ENCODE measurements at places on chromosomes 3 and 15.

DNA sequence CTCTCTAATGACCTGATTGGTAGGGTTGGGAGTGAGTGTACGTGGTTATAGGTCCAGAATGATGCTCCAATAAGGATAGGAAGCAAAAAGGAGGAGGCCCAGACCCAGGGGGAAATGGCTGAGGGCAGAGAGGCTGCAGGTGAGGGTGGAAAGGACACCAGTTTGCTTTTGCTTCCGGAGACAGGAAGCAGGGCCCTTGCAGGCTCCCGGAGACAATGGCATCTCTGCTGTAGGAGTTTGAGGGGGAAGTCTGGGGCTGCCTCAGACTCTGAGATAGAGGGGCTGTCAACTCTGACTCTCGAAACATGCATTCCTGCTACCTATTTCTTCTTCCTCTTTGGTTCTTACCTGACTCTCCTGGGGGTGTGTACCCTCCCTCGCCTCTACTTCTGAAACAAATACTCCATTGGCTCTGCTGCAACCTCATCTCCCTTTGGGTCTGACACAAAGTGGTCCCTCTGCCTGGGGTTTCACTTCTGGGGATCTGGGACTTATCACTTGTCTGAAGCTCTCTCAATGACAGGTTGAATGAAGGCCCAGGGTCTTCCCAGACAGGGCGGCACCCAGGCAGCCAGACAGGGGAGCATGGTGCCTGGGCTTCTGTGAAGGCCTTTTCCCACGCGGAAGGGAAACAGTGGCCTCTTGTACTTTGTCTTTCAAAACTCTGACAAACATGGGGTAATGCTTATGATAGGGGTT is 61.5 kb downstream of the CHRD start:
- DNase-seq = no peak

- DNase-seq = no peak
These were observed 44.8 kb upstream of the TRA2B start for GRCh38 chr3:185982632-185983031.

DNA sequence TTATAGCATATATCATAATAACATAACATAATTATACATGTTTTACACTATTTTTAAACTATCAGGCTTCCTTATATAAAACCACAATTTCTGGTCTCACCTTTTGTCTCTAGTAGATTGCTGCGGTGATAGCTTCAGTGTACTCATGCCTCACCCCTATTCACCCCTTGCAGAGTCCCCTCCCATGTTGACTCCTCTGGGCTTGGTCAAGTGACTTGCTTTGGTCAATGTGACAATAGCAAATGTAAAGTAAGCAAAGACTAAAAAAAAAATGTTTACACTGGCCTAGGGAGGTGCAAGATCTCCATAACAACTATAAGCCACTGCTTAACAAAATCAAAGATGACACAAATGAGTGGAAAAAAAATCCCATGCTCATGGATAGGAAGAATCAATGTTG is 537.5 kb downstream of the ROBO1 start:
- no peak for DNase-seq

- DNase-seq = peak; percentile 30
These were observed 4.5 kb upstream of the PARP15 start for GRCh38 chr3:122572940-122573412.

DNA sequence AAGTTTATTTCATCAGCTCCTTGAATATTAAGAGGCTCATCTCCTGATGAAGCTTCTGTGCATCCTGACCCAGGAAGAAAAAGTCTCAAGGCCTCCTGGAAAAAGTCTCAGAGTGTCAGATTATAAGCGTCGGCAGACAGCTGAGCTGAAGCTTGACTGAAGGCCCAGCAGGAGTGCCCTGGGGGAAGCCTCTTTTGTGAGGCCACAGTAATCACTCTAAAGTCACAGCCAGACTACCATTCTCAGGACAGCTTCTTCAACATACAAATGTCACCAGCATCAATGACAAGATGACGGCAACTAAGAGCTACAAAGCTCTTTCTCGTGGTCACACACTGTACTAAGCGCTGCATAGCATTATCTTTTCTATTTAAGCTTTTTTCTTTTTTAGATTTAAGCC is 72.7 kb upstream of the LRRN1 start:
- DNase-seq = no peak

DNA sequence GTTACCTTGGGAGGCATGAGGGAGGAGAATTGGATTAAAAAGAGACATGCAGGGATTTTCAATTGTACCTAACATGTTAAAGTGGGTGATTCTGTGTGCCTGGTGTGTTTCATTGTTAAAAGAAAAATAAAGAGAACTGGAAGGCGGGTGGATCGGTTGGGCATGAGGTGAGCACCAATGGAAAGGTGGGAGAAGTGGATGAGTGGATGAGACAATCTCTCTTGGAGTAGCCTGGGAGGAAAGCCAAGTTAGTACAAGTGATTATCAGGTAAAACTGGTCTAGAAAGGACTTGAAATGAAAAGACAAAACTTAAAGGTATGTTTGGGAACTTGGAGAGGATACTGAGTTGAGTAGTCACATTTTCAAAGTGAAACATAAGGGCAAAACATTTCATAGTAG is 12.1 kb downstream of the VEPH1 start:
- no peak for DNase-seq

- no peak for DNase-seq
These were observed 237.7 kb downstream of the SLCO3A1 start for GRCh38 chr15:92091155-92091734.

DNA sequence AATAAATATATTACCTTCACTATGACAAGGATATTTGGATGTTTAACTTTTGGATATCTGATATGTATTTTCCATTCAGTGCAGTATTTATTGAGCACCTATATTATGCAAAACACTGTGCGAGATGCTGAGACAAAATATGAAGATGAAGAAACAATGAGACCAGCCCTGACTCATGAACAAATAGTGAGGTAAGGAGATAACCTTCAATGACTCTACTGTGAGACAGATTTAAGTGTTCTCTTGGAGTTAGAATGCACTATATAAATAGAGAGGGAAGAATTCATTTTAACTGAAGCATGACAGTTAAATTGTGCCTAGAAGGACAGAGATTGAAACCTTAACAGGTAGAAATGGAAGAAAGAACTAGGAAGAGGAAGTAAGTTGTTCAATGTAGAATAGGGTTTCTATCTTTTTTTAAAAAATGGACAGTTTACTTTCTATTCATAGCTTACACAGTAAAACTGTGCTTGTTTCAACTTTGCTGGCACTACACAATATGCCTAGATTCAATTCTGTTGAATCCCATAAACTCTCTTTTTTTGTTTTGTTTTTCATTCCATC is 124.2 kb downstream of the ZBTB20 start:
- no peak for DNase-seq

DNA sequence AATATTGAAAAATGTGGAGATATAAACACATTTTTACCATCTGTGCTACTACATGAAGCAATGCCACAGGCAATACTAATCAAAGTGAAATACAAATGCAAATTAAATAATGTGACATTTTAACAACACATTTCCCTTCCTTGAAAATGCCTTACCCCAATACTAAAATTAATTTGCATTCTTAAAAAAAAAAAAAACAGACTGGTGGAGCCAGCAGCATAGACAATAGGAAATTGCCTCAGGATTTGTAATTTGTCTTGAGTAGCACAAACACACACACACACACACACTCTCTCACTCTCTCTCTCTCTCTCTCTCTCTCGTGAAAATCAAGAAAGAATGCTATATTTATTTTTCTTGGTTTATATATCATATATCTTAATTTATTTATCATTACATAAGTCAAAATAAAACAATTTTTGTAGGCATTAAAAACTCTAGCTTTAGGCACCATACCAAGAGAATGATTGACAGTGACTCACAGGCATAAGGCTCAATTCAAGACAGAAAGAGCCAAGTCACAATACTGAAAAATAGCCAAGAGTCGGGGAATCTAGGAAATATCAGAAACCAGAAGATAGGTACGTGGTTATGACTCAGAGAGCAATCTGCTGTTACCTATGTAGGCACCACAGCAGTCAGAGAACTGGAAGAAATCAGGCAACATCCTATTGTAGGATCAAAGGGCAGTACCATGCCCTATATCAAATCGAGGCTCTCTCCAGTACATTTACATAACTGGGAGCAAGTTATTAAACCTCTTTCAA is 23.0 kb downstream of the SUCNR1 start:
- DNase-seq = no peak

DNA sequence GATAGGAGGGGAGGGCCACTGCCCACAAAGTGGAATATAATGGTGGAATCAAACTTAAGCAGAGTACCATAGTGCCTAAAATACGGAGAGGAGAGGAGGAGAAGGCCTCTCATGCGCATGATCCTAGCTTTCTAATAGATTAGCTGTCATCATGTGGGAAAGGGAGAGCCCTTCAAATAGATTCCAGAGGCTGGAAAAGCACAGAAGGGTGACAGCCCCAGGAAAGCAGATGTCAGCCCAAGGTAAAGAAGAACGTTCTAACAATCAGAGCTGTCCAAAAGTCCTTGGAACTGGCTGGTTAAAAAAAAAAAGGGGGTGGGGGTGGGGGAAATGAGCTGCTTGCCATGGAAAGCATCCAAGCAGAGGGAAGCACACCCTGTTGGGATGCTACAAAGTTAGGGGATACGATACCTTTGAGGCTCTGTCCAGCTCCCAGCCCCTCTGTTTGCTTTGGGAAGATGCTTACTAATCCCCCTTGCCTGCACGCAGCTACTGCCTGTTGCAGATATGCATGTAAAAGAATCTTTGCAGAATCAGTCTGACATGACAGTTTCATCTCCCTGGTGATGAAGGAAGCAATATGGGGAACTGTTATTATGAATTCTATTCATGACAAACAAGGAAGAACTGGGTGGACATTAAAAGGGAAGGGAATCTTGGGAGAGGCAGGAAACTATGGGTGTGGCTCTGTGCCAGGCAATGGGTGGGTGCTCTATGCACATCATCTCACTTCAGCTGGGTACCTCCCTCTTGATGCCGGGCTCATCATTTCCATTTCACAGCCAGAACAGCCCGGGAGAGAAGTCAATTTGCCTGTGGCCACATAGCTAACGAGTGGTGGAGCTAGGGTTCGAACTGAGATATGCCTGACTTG is 10.1 kb upstream of the LMCD1 start:
- DNase-seq = no peak

- DNase-seq = no peak
These were observed 20.1 kb downstream of the CHRM5 start for GRCh38 chr15:33988384-33988783.

DNA sequence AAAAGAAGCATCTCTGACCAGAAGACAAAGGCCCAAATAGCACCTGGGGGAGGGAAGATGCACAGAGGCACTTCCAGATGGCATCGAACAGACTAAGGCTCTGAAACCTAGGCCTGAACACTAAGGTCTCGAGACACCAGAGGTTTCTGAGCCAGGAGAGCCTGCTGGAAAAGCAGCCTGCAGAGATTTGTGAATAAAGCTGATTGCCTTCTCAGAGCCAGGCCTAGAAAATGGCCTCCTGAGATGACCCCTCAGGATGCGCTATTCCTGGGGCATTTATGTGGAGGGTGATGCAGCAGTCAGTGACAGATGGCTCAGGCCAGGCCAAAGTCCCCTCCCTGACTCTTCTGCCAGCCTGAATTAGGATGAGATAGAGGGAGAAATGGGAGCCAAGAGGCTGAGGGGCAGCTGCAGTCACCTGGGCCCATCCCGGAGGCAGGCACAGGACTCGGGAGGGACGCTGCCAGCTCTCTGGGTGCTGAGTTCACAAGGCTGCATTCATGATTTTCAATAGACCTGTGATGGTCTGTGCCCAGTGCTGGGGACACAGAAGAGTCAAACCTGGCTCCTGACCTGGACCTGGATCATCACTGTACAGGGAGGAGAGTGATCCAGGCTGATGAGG is 6.9 kb downstream of the PRSS50 start:
- no peak for DNase-seq

DNA sequence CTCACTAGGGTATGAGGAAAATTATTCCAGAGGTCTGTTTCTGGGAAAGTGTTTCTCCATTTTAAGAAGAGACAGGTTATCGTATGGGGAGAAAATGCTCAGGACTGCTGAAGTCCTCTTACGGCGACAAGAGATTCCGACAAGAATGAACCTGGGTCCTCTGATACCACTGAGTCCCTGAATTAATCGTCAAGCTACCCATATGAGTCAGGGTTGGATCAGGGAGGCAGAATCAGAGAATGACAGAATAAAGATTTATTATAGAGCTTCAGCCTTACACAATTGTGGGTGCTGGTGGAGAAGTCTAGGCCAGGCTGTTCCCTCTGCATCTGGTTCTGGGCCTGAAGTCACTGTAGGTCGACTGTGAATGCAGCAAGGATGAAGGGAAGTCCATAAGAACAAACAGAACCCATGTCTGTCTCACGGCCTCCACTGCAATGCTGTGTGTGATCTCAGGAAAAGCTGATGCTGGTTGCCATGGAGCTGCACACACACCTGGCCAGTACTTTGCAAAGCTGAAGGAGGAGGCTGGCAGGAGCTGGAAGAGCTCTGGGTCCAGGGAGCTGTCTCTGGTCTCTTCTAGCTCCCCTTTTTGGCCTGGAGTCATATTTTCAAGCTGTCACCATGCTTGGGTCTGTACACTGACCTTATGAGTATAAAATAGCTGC is 83.9 kb downstream of the HHLA2 start:
- no peak for DNase-seq

DNA sequence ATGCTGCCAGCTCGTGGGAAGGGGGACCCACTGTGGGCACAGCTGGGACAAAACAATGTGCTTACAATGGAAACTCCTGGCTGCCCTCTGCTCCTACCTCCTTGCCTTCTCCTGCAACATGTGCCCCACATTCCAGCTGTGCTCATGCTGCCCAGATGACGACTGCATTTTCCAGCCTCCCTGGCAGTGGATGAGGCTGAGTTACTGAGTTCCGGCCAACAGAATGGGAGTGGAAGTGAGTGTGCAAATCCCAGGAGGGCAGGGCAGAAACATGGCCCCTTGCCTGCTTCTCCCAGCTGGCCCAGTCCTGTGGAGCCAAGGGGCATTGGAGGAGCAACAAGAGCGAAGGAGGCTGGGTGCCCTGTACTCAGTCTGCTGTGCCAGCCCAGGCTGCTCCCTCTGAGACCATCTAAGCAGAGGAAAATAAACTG is 17.1 kb downstream of the KLF15 start:
- no peak for DNase-seq

GRCh38 chr3:4409971-4410573 is 57.0 kb downstream of the SUMF1 start:
- DNase-seq = no peak

DNA sequence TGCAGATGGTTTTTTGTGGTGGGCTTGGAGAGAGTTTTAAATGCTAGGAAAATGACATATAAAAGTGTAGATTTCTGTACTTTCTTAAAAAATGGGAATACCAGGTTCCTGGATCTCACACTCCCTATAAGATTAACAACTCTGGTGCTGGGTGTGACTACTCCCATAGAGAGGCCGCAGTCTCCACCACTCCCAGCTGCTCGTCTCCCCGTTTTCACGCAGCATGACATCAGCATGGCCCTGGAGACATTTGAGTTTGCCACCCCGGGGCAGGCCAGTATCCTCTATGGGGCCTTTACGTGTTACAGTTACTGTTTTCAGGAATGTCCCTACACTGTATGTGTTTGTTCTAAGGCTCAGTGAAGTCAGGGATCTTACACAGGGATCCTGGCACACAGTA is 126.7 kb upstream of the ATP2B2 start:
- DNase-seq = no peak

DNA sequence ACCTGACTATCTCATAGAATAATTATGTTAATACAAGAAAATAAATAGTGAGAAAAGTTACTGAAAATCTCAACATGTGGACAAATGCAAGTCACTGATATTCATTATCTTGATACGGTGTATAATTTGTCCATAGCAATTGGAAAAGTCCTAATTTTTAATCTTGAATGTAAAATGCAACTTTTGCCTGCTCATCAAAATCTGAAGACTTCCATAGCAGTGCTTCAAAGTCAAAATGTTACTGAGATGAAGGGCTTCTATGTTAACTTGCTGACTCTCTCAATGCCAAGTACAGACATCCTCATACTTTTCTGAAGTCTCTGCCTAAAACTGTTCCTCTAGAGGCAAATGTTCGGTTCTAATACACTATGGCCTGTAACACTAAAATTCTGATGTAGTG is 1300.1 kb upstream of the EPHA6 start:
- no peak for DNase-seq
